GM04503 (cell line): ENCODE measurements at places on chromosomes 5 and 9.

DNA sequence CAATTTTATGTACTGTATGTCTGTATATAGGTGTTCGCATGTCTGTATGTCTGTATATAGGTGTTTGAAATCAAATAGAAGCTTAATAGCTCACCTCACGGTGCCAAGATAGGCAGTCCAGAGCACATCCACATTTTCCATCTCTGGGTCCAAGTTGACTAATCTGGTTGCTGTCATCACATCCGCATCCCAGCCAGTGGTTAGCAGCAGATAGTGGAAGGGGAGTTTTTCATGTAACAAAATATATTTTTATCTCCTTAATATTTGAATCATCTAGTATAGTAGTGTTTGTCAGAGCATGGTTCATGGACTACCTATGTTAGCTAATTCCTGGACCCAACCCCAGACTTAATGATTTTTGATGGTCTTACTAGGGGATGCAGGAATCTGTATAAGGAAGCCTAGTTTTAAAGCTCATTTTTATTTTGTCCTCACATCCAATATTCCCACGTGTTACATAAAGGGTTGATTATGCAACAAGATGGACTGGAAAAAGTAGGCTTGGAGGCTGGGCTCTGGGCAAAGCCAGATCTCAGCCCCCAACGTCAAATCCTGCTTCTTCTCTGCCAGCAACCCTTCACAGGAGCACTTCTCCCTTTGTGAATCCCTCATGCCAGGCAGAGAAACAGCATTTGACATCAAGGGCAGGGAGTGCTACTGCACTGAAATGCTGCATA lies 219.7 kb downstream of the ZSWIM6 start:
- no peak for DNase-seq

- DNase-seq: no peak
Observed at GRCh38 chr9:22041344-22041743, 32.2 kb upstream of the CDKN2B start.

DNA sequence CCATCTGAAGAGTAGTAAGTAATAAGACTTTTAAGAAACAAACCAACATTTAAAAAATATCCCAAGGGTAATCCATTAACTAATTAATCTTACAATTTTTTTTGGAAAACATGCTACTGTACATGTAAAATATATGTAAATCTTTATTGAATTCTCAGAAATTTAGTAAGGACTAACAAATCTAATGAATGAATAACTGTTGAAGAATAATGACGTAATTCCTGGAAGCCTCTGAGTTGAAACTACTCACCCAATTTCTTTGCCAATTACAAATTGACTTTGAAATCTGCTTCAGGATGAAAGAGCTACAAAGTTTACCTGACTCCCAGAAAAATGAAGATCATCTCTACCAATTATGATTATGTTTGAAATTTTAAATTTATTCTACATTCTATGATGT lies 21.1 kb downstream of the FBN2 start:
- DNase-seq: no peak

DNA sequence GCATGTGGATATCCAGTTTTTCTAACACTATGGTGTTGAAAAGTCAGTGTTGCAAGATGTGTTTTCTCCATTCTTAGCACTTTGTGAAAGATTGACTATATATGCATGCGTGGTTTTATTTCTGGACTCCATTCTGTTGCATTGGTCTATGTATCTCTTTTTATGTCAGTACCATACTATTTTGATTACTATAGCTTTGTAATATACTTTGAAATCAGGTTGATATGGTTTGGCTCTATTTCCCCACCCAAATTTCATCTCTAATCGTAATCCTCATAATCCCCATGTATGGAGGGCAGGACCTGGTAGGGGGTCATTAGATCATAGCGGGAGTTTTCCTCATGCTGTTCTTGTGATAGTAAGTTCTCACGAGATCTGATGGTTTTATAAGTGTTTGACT lies 6.5 kb downstream of the RIC1 start:
- no peak for DNase-seq

- DNase-seq: no peak
Observed at GRCh38 chr5:76602094-76602726, 21.0 kb downstream of the F2RL2 start.

DNA sequence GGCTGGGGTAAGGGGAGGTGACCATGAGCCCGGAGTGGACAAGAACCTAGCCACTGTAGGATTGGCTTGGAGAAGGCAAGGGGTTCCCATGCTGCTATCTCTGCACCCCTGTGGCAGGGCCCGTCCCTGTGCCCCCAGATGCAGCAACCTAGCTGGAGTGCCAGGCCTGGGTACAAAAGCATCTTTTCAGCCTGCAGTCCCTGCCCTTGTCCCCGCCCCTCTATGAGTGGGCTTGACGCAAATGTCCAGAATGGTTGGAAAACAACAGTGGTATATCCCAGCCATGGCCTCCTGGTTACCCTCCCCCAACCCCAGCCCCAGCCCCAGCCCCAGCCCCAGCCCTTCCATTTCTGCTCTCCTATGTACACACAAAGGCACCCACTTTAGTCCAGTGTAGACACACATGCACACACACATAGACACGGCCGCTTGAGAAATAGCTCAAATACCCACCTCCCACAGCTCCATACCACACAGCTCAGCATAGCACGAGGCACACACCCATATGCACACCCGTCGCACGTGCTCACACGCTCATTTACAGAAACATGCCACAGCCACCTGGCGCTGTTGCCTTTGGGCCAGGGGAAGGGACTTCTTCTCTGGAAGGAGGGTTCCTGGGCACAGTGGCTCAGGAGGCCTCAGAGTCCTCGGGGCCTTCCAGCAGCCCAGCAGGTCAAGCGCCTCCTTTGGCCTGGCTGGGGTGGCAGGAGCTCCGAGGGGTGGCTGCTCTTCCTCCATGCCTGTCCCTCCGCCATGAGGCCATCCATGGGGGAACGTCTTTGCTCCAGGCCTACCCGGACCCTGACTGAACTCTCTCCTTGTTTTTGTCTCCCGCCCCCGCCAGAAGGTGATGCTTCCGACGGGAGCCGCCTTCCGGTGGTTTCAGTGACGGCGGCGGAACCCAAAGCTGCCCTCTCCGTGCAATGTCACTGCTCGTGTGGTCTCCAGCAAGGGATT lies 34.1 kb downstream of the CXXC5 start:
- DNase-seq: no peak

- no peak for DNase-seq
Observed at GRCh38 chr5:20476016-20476415, 488.0 kb upstream of the CDH18 start.

DNA sequence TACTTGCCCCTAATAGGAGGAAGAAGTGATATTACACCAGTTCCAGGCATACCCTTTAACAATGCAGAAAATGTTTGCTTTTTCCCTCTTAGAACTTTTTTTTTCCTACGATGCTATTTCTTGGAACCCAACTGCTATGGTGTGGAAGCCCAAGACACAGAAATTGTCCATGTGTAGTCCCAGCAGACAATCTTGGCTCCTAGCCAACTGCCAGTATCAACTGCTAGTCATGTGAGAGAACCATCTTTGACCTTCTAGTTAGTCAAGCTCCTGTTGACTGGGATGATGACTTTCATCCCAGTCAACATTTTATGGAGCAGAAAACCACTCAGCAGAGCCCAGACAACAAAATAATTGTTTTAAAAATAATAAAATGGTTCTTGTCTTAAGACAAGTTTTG lies 532.4 kb downstream of the TLR4 start:
- DNase-seq: no peak

GRCh38 chr9:113522858-113523257 lies 59.3 kb downstream of the RGS3 start:
- DNase-seq: no peak

DNA sequence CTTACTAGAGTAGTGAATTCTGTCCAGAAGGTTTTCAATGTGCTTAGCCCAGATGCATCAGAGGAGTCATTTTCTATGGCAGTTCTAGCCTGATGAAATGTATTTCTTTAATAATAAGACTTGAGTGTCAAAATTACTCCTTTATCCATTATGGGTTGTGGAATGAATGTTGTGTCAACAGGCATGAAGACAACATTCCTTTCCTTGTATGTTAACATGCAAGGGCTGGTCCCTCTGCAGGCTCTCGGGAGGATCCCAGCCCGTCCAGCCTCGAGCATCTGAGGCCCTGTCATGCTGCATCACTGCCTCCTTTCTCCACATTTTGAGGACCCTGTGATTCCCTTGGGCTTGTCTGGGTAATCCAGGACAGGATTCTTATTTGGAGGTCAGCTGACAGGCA lies 42.9 kb upstream of the FAM120AOS start:
- DNase-seq: no peak

DNA sequence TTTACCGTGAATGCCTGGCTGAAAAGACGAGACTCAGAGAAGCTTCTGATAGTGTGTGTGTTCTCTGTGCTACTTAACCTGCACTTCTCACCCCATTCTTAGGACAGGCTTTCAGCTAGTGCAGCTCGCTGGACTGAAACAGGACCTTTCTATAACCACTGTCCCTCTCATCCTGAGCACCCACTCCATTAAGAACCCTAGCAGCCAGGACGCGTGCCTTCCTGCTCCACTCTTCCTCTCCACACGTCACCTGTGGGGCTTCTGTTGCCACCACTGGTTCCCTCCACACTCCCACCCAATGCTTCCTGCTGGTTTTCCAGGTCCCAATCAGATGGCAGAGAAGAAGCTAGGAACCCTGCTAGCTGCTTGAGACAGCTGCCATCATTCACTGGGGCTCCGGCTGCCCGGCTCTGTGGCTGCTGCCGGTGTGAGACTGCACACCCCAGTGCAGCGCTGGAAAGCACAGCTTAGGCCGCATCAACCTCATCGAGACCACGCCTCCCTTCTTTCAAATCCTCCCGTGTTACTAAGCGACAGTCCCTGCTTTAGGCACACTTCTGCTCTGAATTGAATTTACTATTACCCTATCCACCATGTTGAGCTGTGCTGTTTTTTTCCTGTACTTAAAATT lies 44.0 kb downstream of the RNF130 start:
- DNase-seq: no peak

GRCh38 chr5:85182344-85182743 lies 797.7 kb upstream of the EDIL3 start:
- DNase-seq: no peak

GRCh38 chr5:134215757-134216156 lies 10.1 kb downstream of the PPP2CA start:
- DNase-seq: no peak

GRCh38 chr9:121472446-121472845 lies 27.2 kb downstream of the GGTA1 start:
- DNase-seq: no peak

DNA sequence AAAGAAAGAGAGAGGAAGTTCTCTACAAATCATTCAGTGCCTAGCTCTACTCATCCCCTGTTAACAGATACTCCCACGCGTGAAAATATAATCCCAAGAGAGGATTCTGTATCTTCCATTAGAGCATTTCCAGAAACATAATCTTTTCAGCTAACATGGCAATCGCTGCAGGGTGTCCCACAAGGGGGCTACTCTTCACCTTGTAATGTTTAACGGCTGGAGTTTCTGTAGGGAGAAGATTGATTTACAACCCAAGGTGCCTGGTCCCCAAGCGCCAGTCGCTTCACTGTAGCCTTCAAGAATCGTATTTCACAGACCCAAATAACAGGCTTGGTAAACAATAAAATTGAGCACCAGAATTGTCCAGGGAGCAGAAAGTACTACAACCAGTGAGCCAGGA lies 318.7 kb downstream of the TLE1 start:
- DNase-seq: no peak

- no peak for DNase-seq
Observed at GRCh38 chr9:21479152-21479702, 2.9 kb downstream of the IFNE start.

DNA sequence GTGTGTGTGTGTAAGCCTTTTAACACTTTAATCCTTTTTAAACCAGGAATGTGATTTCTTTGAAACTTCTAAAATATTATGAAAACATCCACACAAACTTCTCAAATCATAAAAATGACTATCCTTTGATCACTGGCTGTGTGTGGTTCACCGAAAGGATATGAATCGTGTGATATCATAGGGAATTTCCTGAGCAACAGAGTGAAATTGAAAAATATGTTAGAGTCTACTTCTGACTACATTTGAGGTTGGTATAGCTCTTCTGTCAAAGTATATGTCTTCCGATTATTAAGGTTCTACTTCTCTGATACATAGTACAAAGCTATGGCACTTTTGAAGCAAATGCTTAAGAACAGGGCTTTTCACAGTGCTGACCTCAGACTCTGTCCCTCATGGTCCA lies 40.3 kb downstream of the RGMB start:
- no peak for DNase-seq

- DNase-seq: no peak
Observed at GRCh38 chr5:151162776-151163175, 5.2 kb upstream of the ANXA6 start.

DNA sequence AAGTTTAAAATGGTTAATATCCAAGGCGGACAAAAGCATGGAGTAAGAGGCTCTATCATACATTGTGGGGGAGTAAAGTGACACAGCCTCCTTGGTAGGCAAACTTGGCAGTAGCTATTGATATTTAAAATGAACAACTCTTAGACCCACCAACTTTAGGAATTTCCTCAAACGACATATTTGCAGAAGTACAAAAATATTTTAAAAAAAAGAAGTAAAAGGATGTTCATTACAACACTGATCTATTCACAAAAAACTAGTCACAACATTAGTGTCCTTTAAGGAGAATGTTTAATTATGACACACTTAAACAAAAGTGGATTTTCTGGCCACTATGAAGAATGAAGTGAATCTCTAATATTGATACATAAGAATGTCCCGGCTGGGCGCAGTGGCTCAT lies 1.7 kb downstream of the ALG2 start:
- DNase-seq: no peak

DNA sequence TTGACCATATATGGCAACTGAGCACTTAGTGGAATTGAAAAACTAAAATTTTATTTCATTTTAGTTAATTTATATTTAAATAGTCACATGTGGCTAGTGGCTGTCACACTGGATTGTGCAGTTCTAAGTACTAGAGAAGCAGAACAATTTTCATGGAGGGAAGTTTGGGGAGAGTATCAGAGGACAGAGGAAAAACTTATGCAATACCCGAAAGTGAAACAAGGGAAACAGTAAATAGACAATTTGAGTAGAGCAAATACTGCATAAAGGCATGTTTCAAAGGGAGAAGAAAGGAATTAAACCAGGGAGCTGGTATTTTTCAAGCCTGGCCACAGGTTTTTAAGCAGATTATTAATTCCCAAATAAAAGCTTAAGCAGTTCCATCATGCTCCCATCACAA lies 590.5 kb upstream of the RORB start:
- no peak for DNase-seq

GRCh38 chr5:175684931-175685330 lies 27.1 kb downstream of the HRH2 start:
- DNase-seq: no peak
